ENCODE measurements at places on chromosomes 3 and 15.
A peak's percentile ranks its signal among the peaks of the same experiment; 100 is the strongest.

- DNase-seq: no peak
These were observed 86.5 kb upstream of the PRR23E start for GRCh38 chr3:127106456-127106855.

DNA sequence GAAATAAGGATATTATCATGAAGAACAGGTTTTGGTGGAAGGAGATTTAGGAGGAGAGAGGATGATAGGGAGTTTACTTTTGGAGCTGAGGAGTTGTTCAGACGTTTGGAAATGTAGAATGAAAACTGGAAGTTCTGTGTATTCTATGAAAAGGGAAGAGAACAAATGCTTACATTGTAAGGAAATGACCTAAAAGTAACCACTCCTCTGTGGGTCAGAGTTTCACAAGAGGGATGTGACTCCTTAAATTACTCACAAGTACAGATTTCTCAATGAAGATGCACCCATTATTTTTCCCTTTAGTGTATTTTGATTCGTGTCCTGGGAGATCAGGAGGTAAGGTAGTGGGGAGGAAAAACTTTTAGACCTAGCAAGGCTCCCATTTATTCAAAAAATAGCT is 4.0 kb downstream of the RNF13 start:
- no peak for DNase-seq

GRCh38 chr3:7917443-7918151 is 584.0 kb upstream of the LMCD1 start:
- no peak for DNase-seq

DNA sequence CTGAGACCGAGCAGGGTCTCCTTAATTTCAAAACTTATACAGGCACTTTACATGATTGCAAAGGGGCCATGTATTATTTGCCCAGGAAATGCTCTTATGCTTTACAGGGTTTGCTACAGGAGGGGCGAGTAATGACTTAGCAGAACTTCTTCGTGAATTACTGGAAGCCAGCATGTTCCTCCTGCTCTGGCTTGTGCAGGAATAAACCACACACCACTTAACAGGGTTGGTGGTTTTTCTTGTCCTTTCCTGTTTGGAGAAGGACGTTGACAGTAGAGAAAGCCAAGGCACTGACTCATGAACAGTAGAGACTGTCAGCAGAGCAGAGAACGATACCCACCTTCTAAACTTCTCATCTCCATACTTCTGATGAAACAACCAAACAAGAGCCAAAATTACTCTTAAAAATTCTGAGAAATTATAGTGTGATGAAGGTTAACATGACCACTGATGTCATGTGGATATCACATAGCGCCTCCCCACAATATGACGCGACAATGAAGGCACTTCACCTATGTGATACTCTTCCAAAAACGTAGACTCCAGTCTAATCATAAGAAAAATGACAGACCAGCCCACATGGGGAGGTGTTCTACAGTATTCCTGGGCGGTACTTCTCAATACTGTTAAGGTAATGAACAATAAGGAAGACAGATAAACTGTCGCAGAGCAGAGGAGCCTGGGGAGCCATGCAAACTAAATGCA is 24.7 kb upstream of the MCTP2 start:
- DNase-seq: no peak

GRCh38 chr15:51128701-51129100 is 34.0 kb upstream of the TNFAIP8L3 start:
- DNase-seq: no peak

- DNase-seq: no peak
These were observed 47.7 kb upstream of the SMAD6 start for GRCh38 chr15:66654361-66654738.

- DNase-seq: no peak
These were observed 227.6 kb downstream of the MFSD1 start for GRCh38 chr3:159029306-159030026.

DNA sequence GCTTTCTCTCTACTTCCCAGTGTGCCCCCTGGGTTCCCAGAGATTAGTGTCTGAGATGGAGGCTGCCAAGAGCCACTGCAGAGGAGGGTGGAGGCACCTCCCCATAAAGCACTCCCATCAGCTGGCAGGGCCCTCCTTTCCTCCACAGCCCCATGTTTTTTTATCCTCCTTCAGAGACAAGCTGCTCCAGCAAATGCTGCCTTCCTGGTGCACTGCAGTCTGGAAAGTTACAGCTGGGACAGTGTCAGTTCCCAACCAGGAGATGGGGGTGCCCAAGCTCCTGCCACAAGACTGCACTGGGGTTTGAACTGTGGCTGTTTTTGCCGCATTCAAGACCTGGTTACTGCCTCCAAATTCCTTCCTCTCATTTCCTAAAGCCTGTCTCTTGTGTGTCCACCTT is 206.1 kb downstream of the CADPS start:
- no peak for DNase-seq

GRCh38 chr3:133930341-133930933 is 34.8 kb upstream of the RAB6B start:
- peak; percentile 40 for DNase-seq

GRCh38 chr3:72341920-72342319 is 506.3 kb downstream of the SHQ1 start:
- DNase-seq: no peak

DNA sequence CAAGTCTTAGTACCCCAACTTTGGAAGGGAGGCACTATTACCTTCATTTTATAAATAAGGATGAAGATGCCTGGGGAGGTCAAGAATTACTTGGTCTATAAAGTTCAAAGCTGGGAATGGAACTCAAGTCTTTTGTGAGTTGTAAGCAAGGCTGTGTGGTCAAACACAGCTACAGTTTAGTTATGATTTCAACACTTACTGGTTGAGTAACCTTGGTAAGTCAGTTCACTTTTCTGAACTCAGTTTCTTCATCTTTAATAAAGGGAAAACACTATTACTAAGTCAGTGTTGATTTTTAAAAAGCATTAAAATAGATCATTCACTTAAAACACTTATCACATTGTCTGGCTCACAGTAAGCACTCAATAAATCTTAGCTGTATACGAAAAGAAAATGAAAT is 200.4 kb upstream of the ADAMTS9 start:
- no peak for DNase-seq

DNA sequence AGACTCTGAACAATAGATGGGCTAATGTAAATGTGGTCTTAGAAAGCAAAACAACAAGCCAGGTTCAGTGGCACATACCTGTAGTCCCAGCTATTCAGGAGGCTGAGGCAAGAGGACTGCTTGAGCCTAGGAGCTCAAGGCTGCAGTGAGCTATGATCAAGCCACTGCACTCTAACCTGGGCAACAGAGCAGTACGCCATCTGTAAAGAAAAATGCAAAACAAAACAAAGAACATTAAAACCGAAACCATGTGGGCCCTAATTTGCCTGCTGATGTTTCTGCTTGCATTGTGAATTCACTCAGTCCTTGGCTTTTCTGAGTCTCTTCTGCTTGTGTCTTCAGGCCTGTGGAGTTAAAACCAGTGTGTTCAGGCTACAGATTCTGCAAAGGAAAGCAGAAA is 56.7 kb downstream of the CCNL1 start:
- no peak for DNase-seq

- no peak for DNase-seq
These were observed 59.1 kb upstream of the RASGRP1 start for GRCh38 chr15:38623744-38624143.

DNA sequence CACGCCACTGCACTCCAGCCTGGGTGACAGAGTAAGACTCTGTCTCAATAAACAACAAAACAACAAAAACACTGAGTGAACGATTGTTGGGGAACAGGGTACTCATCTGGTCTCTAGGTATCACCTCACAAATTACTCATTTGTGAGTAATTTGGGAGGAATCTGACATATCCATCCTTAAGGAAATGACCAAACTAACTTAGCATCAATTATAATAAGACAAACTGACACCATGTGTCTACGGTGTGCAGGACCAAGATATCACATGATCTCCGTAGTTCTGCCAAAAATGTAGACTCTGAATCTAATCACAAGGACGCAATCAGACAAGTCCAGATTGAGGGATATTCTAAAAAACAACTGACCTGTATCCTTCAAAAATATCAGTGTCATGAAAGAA is 12.0 kb upstream of the DAPK2 start:
- DNase-seq: no peak

DNA sequence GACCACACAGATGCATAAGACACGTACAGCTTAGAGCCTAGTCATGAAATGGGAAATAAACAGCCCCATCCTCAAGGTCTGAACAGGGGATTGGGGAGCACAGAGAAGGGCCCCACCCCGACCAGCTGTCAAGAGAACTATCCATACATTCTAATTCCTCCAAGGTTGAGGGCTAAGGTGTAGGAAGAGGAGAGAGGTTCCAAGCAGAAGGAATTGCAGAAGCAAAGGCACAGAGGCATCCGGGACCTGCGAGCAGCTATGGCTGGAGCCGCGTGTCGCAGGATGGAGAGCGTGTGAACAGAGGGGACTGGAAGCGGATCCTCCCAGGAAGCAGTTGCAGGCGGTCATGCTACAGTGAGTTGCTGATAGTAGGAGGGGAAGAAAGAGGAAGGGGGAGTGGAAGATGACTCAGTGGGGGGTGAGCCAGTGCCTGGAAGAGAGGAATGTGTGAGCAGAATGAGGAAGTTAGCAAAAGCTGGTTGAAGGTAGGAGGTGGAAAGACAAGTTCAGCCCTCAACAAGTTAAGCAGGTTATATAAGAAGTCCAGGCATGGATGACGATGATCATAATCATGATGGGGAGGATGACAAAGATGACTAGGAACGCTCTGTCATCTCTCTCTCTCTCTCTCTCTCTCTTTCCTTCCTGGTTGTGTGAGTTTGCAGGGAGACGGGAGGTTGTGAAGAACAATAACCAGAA is 89.7 kb downstream of the LIPC start:
- no peak for DNase-seq

GRCh38 chr3:13069495-13069894 is 3.7 kb downstream of the IQSEC1 start:
- DNase-seq: no peak

DNA sequence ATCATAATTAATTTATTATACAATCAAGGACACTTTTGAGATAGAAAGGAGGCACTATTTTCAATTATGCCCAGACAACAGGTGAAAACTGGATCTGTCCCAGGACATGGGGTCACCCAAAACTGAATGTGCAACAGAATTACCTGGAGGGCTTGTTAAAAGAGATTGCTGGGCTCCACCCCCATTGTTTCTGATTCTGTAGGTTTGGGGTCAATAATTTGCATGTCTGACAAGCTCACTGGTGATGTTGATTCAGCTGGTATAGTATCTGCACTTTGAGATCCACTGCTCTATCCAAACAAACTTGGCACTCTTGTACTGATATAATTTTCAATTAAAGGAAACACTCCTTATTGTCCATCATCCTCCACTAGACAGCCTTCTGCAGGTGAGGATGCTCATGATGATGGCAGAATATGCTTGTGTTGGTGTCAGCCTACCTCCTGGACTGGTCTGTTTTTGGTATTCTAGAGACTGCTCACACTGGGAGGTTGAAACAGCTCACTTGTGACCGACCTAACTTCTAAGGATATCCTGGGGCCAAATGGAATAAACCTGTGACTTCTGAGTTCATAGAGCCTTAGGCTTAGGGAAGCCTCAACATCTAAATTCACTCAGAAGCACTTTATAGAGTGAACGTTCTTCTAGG is 2.2 kb downstream of the P2RY14 start:
- no peak for DNase-seq

- DNase-seq: no peak
These were observed 48.5 kb upstream of the MCTP2 start for GRCh38 chr15:94182883-94183282.

DNA sequence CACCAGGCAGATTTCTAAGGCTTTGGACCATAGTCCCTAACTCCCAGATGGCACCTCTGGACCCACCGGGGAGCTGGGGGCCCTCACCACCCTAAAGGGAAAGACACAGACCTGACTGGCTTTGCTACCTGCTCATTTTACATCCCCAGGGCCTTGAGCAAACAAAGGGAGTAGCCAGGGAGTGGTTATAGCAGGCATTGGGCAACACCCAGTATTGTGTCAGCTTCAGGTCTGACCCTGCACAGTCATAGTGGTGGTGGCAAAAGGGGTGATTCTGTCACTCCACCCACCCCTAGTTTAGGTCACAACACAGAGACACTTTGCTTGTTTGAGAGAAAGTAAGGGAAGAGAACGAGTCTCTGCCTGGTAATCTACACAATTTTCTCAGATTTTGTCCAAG is 352.5 kb downstream of the DIPK2A start:
- DNase-seq: no peak

GRCh38 chr3:150738688-150739087 is 24.3 kb downstream of the SIAH2 start:
- no peak for DNase-seq

- DNase-seq: peak; percentile 76
These were observed 99.4 kb downstream of the FBLN2 start for GRCh38 chr3:13648060-13649001.

DNA sequence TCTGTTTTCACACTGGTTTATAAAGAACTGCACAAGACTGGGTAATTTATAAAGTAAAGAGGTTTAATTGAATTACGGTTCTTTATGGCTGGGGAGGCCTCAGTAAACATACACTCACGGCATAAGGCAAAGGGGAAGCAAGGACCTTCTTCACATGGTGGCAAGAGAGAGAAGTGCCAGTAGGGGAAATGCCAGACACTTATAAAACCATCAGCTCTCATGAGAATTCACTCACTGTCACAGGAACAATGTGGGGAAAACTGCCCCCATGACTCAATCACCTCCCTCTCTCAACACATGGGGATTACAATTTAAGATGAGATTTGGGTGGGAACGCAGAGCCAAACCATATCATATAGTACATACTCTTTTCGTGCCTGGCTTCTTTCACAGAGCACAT is 42.4 kb downstream of the MAP2K1 start:
- DNase-seq: no peak

GRCh38 chr3:181614878-181615277 is 96.8 kb upstream of the SOX2 start:
- DNase-seq: no peak

- no peak for DNase-seq
These were observed 168.4 kb downstream of the PDE8A start for GRCh38 chr15:85150130-85150480.

DNA sequence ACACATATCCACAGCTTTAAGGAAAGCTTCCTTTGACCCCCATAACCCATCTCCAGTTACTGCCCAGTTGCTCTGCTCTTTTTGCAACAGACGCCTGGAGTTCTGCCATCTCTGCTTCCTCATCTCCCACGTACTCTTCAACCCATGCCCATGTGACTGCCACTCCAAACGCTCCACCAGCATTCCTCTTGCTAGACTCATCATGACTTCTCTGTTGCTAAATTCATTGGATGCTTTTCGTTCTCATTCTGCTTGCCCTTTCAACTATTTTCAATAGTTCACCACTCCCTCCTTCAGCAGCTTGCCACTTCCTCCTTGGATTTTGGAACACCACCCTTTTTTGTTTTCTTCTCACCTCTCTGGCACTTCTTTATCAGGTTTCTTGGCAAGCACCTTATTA is 2.7 kb upstream of the KNSTRN start:
- DNase-seq: no peak

- DNase-seq: no peak
These were observed 95.6 kb upstream of the THRB start for GRCh38 chr3:24589931-24590880.

Measured in putamen (tissue), 1 donor.